Foreskin keratinocyte (primary cell): ENCODE measurements at places on chromosomes 1 and 21.

- DNase-seq: peak; percentile 7
Observed at GRCh38 chr1:58155418-58156123, 391.0 kb downstream of the OMA1 start.

DNA sequence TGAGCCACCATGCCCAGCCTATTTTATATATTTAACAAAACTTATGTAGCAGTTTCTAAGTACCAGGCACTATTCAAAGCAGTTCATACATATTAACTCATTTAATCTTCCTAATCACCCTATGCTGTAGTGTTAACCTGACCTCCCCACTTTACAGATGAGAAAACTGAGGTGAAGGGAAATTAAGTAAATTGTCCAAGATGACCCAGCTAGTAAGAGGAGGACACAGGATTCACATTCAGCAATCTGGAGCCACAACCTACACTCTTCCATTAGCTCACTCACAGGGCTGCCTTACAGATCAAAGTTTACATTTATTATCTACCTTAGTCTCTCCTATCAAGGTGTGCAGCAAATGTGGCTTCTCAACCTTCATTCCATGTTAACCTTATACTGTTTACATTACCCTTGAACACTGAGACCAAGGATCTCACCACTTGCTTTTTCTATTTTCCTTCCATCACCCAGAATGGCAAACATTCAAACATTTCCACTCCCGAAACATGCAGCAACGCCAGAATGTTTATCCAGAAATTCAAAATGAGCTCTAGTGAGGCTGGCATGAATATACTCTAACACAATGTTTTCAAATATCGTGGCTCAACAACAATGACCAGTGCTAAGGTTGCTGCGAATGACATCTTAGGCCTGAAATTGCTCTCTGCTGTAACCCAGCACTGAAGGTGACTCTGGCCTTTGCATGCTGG, 24.5 kb downstream of the HIVEP3 start:
- DNase-seq: no peak

- DNase-seq: no peak
Observed at GRCh38 chr1:8987881-8988617, 38.2 kb downstream of the SLC2A7 start.

DNA sequence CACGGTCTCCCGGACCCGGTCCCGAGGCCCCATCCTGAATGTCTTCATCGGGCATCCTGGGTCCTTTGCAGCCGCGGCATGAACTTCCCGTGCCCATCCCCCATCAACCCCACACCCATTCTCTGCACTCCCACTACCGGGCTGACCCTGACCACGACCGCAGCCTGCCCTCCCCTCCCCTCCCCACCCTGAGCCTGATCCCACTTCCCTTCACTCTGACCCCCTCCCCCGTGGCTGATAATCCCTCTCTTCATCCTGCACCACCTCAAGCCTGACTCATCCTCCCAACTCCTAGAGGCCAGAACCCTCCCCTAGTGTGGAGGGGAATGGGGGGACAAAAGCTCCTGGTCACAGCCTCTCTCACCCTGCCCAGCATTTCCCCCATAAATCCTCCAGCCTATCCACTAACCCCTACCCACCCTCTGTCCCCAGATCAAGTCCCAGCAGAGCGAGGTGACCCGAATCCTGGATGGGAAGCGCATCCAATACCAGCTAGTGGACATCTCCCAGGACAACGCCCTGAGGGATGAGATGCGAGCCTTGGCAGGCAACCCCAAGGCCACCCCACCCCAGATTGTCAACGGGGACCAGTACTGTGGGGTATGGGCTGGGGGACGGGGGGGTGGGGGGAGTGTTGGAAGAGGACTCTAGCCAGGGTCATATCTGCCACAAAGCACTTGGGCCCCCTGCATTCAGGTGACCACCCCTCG, 602 bp downstream of the SH3BGRL3 start:
- DNase-seq: no peak

DNA sequence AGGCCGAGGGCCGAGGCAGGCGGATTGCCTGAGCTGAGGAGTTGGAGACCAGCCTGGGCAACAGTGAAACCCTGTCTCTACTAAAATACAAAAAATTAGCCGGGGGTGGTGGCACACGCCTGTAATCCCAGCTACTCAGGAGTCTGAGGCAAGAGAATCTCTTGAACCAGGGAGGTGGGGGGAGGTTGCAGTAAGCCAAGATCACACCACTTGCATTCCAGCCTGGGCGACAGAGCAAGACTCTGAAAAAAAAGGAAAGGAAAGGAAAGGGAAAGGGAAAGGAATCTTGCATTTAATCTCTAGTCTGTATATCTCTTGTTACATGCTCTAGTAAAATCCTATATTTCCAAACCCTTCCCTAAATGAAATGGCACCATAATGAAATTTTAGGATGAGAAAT, 328.3 kb upstream of the ADGRL2 start:
- no peak for DNase-seq

DNA sequence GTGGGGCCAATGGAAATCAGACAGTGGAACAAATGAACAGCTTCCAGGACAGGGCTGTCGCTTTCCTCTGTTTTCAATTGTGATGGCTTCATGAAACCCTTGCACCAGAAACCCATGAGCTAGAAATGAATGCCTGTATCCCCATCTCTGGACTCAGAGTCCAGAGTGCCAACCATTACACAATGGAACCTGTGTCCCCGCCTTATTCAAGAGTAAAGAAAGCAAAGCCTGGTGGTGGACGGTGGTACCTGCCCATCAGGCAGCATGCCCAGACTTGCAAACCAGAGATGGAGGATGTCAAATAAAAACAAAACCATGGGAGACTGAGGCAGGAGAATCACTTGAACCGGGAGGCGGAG, 4.4 kb upstream of the CAPN2 start:
- DNase-seq: no peak

DNA sequence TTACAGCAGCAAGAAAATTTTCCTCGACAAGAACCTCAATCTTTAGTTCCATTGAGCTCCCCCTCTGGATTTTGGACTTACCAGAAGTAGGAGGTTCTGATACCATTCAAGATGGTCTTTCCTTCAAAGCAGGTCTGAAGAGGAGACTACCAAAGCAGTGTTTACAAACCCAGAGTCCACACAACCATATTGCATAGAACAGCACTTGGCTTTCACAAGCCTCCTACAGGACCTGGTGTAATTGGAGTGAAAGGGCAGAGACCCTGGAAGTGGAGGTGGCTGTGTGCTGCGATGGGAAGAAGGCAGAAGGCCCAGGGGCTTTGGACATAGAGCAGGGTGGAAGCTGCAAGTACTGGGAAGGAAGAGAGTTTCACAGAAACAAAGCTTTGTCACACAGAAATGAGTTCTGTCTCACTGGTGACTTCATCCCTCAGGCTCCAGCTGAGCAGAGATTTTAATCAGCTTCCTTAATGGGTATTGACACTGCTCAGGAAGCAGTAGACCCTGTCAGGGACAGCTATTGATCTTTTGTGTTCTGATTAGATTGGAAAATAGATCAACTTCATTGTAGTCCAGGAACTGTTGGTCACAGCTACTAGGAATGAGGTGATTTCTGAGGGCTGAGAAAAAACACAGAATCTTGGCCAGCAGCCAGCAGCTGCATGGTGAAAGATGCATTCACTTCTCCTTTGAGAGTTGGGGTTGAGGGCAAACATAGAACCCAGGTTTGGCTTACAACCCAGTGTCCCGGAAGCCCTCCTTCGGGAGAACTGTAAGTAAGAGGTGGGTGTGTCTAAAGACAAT, 124.0 kb downstream of the SYT2 start:
- no peak for DNase-seq

GRCh38 chr1:199042193-199042592, 403.4 kb downstream of the PTPRC start:
- DNase-seq: no peak

DNA sequence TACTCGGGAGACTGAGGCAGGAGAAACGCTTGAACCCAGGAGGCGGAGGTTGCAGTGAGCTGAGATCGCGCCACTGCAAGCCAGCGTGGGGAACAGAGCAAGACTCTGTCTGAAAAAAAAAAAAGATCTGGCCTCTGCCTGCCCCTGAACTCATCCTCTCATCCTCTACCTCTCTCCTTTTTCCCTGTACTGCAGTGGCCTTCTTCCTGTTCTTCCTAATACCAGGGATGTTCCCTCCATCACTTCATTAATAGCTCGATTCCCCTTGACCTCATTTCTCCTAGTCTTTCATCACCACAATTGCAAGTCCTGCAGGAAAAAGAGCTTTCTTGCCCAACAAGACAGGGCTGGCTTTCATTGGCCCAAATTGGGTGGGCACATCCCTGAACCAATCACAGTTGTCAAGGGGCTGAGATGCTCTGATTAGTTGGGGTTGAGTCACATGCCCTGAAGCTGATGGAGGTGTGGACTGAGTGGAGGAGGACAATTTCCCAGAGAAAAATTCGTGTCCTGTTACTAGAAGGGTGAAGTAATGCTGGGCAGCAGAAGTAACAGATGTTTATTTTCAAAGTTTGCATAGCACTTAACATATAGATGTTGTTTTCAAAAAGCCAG, 86.8 kb upstream of the PUM1 start:
- DNase-seq: peak; percentile 86

DNA sequence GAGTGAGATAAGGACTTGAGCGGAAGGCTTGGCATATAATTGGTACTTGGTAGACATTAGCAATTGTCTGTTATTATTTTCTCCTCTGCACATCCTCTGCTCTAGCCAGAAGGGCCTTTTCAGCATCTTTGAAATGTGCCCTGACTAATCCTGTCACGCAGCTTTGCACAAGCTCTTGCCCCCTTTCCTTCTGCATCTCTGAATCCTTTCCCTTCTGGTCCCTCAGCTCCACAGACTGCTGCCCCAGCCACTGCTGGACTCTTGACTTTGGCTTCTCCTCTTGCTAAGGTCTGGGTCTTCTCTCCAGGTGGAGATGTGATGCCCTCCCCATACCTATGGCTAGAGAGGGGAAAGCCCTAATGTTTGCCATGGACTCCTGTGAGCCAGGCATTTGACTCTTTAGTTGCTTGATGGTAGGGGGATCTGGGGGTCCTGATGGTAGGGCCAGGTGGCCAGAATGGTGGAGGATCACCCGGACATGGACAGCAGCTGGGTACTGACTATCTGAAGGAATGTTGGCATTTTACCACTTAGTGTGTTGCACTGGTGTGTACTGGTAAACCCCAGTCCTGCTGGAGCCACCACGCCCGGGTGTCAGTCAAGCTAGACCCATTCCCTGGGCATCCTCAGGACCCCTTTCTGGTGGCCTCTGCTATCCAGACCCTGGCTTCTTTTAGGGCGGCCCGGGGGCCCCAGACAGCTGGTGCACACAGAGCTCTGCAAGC, 4.4 kb downstream of the HPCA start:
- no peak for DNase-seq

DNA sequence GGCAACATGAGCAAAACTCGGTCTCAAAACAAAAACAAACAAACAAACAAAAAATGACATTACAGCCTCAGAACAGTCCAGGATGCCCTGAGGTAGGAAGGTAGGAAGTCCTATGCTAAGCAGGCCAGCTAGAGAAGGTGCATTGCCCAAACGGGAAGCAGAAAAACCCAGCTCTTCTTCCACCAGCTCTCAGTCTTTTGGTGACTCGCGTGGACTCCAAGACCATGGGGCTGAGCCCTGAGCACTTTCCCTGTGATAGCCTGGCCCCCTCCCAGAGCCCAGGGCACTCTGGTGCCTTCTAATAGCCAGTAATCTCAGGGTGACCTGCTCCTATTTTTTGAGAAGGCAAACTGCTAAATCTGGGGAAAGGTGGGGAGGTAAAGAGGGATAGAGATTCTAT, 16.1 kb downstream of the PHLDA3 start:
- no peak for DNase-seq

- no peak for DNase-seq
Observed at GRCh38 chr1:172822886-172823285, 164.0 kb downstream of the FASLG start.

DNA sequence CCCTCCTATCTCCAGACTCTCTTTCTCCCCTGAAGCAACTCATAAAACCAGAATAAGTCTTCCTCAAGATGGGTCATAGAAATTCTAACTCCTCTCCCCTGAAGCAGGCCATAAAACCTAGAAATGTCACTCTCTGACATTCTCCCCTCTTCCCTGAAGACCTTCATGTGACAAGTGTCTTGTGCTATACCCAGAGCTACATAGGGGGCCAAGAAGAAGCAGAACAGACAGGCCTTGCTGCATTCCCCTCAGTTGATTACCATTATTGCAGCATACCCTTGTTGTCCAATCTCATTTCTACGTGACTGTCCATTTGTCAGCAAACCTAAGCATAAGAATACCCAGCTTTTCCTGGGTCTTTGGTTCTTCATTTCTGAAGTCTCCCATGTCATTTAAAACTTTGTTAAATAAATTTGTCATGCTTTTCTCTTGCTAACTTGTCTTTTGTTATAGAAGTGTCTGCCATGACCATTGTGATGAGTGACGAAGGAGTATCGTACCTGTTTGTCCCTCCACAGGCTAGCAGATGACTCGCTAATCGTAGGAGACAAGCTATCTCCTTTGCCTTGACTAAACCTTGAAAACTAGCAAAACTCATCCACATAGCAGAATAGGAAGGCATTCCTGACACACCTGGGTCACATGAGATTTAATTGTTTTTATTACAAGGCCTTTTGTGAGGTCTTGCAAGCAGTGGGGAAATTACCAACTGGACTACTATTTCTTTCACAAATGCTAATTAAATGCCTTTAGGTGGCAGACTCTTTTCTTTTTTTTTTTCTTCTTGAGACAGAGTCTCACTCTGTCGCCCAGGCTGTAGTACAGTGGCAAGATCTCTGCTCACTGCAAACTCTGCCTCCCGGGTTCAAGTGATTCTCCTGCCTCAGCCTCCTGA, 39.4 kb upstream of the ZNF326 start:
- DNase-seq: no peak

GRCh38 chr1:26971590-26971989, 11.3 kb upstream of the KDF1 start:
- no peak for DNase-seq

DNA sequence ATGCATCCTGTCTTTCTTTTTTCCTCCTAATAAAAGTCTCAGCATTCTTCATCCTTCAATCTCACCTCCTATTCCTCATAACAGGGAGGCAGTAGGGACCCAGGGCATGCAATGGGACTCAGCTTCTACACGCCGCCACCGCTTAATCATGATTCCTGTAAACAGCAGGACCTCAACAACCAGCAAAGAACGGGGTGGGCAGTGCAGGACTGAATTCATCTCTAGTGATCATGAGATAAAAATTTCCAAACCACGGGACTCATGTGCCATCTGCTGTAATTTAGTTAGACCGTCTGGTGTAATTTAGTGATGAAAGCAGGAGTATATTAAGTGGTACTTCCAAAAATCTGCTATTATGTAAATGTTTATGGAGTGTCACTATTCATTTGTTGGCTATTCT, 5.4 kb downstream of the PRAMEF12 start:
- no peak for DNase-seq

DNA sequence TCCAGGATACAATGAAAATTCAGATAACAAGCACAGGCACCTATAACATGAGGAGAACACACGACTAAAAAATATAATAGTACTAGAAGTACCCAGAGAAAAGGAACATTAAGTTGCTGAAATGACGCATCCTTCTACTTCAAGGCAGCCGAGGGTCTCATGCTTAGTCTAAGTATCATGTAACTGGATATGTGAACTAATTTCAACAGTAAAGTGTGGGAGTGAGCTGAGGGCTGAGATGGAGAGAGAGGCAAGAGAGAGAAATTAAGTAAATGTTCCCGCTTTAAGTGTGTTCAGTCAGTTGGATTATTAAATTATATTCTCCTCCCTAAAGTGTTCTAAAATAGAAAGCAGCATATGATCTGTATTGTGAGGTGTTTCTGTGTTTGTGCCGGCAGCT, 152.2 kb upstream of the KRTAP19-8 start:
- no peak for DNase-seq
